Ascending aorta (tissue), 2 donors: ENCODE measurements at places on chromosomes 1 and 21. TPM values are rescaled to one million over a fixed set of nuclear protein-coding genes. Genes with fewer than 3 reads are reported as not detected.

DNA sequence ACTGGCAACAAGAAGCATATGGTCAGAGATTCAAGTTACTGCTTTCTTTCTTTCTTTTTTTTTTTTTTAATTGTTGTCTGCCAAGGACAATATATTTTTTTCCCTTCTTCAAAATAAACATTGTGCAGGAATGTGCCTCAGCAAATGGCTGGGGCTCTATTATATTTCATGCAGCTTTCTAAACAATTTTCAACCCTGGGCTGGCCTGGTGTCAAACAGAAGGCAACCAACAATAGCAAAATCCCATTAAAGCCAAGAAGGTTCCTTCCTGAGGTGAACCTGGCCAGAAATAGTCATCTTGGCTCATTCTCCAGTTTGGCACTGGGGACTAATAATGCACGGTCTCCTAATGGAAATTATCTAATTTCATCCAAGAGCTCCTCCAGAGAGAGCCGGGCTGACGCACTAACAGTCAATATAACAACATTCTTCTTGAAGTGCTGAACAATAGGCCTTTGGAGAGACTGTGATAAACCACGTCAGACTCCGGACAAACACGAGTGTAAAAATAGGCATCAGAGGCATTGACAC, 35.7 kb upstream of the HLX start:
- DNase-seq, result no peak

- no peak for DNase-seq
Observed at GRCh38 chr1:85957760-85958159, 198.8 kb downstream of the COL24A1 start.

- no peak for DNase-seq
Observed at GRCh38 chr1:222950892-222951291, 136.1 kb downstream of the DISP1 start.

The ZNF669 gene
- 0.64 TPM for total RNA-seq

DNA sequence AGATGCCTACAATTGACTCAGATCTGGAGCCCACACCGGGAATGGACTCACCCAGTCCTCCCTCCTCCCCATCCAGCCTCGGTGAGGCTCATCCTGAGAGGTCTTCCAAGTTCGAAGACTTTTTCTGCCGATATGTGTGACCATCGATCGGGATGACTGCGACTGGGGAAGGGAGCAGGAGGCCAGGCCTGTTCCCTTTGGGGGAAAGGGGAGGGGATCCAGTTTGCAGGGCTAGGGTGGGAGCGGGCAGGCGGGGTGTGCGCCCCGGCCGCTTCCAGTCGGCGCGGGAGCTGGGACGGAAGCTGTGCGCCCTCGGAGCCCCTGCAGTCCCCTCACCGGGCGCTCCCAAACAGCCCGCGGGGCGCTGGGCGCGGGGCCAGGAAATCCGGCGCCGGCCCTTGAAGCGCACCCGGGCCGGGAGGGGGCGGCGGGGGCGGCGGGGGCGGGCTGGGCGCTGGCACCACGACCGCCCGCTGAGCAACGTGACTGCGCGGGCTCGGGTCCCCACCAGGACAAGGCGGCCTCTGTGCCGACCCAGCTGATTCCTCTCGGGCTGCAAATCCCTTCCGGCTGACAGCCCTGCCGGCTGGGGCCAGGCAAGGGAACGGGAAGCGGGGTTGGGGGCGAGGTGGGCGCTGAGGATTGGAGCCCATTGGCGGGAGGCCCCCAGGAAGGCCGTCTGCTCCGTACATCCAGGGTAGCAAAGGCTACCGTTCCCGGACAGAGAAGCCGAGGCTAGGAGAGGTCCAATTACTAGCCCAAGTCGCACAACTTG, 103.9 kb downstream of the EBNA1BP2 start:
- DNase-seq, result no peak

The TNFRSF4 gene
- total RNA-seq, result 4.8 TPM
